ENCODE measurements at places on chromosomes 2 and 18. TPM values are rescaled to one million over a fixed set of nuclear protein-coding genes. Genes with fewer than 3 reads are reported as not detected.

- H3K4me1 ChIP-seq = no peaks in the 10 kb centered on the region
- no peak overlapping the region for H3K4me3 ChIP-seq
- peak; percentile 27 for DNase-seq
- no peak overlapping the region for H3K27ac ChIP-seq
These were observed 60.7 kb upstream of the KIF5C start for GRCh38 chr2:148814143-148814859.

DNA sequence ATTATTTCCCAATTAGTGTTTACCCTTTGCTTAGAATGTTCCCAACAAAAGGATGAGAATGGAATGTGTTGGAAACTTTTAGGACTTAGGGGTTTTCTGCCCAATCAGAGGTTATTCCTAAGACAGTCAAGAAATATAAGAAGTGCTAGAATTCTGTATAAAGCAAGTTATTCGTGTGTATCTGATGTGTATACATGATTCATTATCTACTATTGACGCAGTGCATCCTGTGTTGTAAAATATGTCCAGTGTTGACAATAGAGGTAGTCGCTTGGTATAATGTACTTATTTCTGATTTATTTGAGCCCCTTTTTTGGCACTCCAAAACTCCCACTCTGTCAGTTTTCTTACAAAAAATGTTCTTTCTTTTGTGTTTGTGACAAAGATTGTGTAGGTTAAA is 881 bp downstream of the PIKFYVE start:
- H3K4me1 ChIP-seq = peaks cover 13% of the 10 kb centered on the region
- DNase-seq = no peak
- peak overlapping the region; percentile 97 for H3K27ac ChIP-seq

GRCh38 chr2:106845716-106846115 is 40.3 kb downstream of the ST6GAL2 start:
- H3K36me3 ChIP-seq = no peaks in the 10 kb centered on the region
- DNase-seq = no peak
- no peak overlapping the region for H3K27ac ChIP-seq

ZNF514 gene
- total RNA-seq = 23.0 TPM
